ENCODE measurements at places on chromosomes 3 and 15. TPM values are rescaled to one million over a fixed set of nuclear protein-coding genes. Genes with fewer than 3 reads are reported as not detected.

DNA sequence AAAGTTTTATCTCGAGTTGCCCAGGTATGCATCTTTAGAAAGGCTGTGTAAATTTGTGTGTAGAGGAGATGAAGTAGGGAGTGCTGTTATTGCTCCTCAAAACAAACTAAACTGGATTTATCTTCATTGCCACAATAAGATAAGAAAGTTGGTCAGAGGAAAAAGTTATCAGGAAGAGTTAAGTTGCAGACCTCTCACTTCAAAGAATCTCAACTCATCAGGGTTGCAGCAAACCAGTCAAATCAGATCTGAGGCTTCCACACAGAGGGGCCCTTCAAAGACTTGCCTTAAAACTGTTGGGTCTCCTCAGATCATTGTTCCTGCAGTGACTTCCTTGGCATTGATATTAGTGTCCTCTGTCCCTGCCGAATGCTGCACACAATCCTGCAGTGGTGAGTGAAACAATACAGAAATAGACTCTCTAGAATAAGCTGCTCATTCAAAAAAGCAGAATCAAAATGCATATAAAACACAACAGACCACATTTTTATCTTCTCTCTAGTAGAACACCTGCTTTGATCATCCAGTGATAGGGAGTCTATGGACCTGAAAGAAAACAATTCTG is 191.2 kb upstream of the CBLB start:
- no peak overlapping the region for H3K4me3 ChIP-seq
- H3K27me3 ChIP-seq, result no peaks in the 10 kb centered on the region
- no peak overlapping the region for H3K27ac ChIP-seq
- peaks cover 11% of the 10 kb centered on the region for H3K4me1 ChIP-seq

- H3K4me1 ChIP-seq, result no peaks in the 10 kb centered on the region
- H3K4me3 ChIP-seq, result no peak overlapping the region
- no peaks in the 10 kb centered on the region for H3K27me3 ChIP-seq
- no peaks in the 10 kb centered on the region for H3K36me3 ChIP-seq
- DNase-seq, result no peak
- H3K27ac ChIP-seq, result no peak overlapping the region
These were observed 48.6 kb downstream of the ZNF445 start for GRCh38 chr3:44428910-44429309.

GRCh38 chr3:30658328-30659052 is 52.1 kb downstream of the TGFBR2 start:
- H3K27ac ChIP-seq, result peak overlapping the region; percentile 97
- H3K4me1 ChIP-seq, result peaks cover 98% of the 10 kb centered on the region
- DNase-seq, result peak; percentile 62
- H3K36me3 ChIP-seq, result peaks cover 81% of the 10 kb centered on the region
- H3K4me3 ChIP-seq, result peak overlapping the region; percentile 62

- H3K4me1 ChIP-seq, result no peaks in the 10 kb centered on the region
- no peaks in the 10 kb centered on the region for H3K36me3 ChIP-seq
- H3K27me3 ChIP-seq, result peaks cover 2% of the 10 kb centered on the region
- no peak overlapping the region for H3K27ac ChIP-seq
- H3K4me3 ChIP-seq, result no peak overlapping the region
These were observed 26.0 kb downstream of the MESP1 start for GRCh38 chr15:89725064-89725463.

- H3K4me1 ChIP-seq, result no peaks in the 10 kb centered on the region
- H3K4me3 ChIP-seq, result no peak overlapping the region
- peaks cover 11% of the 10 kb centered on the region for H3K27me3 ChIP-seq
- no peaks in the 10 kb centered on the region for H3K36me3 ChIP-seq
- H3K27ac ChIP-seq, result no peak overlapping the region
These were observed 99.4 kb downstream of the SST start for GRCh38 chr3:187570776-187571175.

GRCh38 chr3:77456906-77457305 is 417.0 kb downstream of the ROBO2 start:
- no peaks in the 10 kb centered on the region for H3K27me3 ChIP-seq
- DNase-seq, result no peak

DNA sequence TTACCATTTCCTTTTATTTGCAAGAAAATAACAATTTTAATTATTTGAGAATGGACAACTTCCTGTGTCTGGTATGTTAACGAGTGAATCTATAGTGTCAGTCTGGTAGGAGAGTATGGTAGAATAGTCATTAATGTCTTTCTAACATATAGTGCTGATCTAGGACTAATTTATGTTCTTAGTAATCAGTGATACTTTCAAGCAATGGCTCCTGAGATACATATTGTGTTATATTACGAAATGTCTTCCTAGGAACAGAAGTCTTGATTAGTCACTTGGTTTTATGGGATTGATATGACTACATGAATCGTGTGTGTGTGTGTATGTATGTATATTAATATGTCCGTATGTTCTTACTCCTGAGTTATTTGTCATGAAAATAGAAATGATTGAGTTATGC is 66.6 kb upstream of the PAQR5 start:
- DNase-seq, result no peak
- no peaks in the 10 kb centered on the region for H3K4me1 ChIP-seq
- H3K27ac ChIP-seq, result no peak overlapping the region
- H3K36me3 ChIP-seq, result peaks cover 8% of the 10 kb centered on the region
- H3K27me3 ChIP-seq, result no peaks in the 10 kb centered on the region
- H3K4me3 ChIP-seq, result no peak overlapping the region

DNA sequence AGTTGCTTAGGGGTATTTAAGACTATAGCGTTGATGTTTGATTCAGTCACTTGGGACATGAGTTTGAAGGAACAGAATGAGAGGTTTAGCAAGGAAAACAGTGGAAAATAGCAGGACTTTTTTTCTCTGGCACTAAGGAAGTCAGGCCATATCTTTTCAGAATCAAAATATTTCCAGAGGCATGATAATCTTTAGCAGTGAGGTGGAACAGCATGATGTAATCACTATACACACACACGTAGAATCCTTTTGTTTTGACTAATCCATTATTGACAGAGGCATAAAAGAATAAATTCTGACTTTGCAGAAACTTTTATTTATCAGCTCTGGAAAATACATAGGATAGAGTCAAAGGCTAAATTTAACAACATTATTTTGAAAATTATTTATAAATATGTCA is 174.1 kb downstream of the ZPLD1 start:
- no peak for DNase-seq
- no peak overlapping the region for H3K27ac ChIP-seq
- no peaks in the 10 kb centered on the region for H3K36me3 ChIP-seq
- no peak overlapping the region for H3K4me3 ChIP-seq

GRCh38 chr15:85550283-85550682 is 169.9 kb downstream of the AKAP13 start:
- H3K27me3 ChIP-seq, result no peaks in the 10 kb centered on the region
- H3K4me1 ChIP-seq, result peaks cover 37% of the 10 kb centered on the region
- no peak overlapping the region for H3K4me3 ChIP-seq
- peaks cover 13% of the 10 kb centered on the region for H3K36me3 ChIP-seq
- DNase-seq, result no peak

- DNase-seq, result no peak
- no peaks in the 10 kb centered on the region for H3K4me1 ChIP-seq
- no peak overlapping the region for H3K4me3 ChIP-seq
- H3K27ac ChIP-seq, result no peak overlapping the region
These were observed 26.9 kb upstream of the ZMAT3 start for GRCh38 chr3:179098388-179099077.

GRCh38 chr15:97728791-97729190 is 231.7 kb upstream of the ARRDC4 start:
- H3K27me3 ChIP-seq, result peaks cover 3% of the 10 kb centered on the region
- H3K4me1 ChIP-seq, result no peaks in the 10 kb centered on the region
- no peaks in the 10 kb centered on the region for H3K36me3 ChIP-seq
- no peak overlapping the region for H3K4me3 ChIP-seq
- no peak for DNase-seq

DNA sequence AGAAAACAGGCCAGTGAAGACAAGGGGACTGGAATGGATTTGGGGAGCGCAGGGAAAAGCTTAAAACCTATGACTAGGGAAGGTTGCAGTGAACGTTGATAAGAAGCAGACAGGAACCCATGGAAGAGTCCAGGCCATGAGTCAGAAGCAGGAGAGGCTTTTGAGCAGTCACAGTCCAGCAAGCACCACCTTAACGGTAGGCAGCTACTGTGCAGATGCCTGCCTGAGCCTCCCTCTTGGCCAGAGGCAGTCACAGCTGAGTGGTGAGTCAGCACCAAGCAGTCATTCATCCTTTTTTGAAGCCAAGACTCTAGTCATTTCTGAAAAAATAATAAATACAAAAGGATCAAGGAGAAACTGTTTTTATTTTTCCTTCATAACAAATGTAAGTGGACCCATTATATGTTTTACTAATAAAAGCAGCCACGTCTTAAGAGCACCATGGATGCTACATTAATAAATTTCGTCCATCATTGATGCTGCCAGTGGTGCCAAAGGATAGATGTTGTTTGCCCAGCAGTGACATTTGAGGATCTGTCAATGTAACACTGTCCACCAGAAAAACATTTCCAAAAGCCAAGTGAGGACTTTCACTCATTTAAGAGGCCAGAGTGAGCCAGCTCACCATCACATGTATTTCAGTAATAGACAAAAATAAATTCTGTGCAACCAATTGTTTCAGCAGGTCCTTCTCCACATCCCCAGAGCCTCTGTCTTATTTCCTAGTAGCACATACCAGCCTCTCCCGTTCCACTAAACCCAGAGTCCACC is 42.1 kb upstream of the ACTC1 start:
- H3K27ac ChIP-seq, result no peak overlapping the region
- H3K36me3 ChIP-seq, result no peaks in the 10 kb centered on the region
- H3K27me3 ChIP-seq, result no peaks in the 10 kb centered on the region

- H3K4me3 ChIP-seq, result no peak overlapping the region
These were observed 9.6 kb upstream of the FSIP1 start for GRCh38 chr15:39792025-39792843.

DNA sequence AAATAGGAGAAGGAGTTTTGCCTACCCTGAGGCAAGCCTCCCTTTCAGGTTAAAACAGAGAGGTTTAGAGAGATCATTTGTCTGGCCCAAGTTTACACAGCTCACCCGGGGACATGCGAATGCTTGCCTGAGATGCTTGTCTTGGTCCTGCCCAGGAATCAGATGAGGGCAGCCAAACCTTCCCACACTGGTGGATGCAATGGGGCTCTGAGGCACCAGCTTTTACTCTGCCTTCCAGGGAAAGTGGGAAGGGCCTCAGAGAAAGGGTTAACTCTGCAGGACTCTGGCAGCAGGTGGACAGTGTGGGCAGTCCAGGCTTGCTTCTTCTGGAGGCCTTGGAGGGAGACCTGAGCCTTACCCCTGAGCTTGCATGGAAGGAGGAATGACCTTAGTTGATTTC is 90.0 kb downstream of the LRRK1 start:
- DNase-seq, result no peak
- H3K27me3 ChIP-seq, result peaks cover 3% of the 10 kb centered on the region
- H3K27ac ChIP-seq, result no peak overlapping the region
- peak overlapping the region; percentile 81 for H3K4me3 ChIP-seq

IL12A gene
- not detected for total RNA-seq
